ENCODE measurements at places on chromosomes 6 and 20.

DNA sequence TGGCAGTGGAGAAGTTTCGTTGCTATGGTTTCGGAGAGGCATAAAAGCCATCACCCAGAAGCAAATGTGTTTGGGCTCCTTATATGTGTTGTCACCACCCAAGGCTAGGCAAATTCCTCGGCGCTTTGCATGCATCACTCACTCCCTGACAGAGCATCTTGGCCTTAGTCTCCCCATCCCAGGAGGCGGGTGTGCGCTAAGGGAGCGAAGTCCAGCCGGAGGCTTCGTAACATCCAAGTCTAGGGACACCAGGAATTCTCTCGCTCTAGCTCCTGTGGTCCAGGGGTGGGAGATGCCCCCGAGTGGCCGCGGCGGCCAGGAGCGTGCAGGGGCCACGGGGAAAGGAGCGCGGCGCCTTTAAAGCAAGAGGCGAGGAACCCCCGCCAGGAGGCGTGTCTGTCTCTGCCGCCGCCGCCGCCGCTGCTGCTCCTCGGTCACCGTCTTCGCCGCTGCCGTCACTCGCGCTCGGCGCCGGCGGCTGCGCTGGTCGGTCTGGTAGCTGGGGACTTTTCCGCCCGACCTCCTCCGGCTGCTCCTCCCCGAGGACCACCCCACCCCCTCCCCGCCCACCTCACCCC lies at the start of gene GRIK2:
Gene GRIK2 (plus strand): TSS at position 458 of the 578 bp plus-strand sequence.
- DNase-seq, result no peak

- no peak for DNase-seq
Measured at GRCh38 chr6:30687659-30688431, 1.4 kb upstream of the PPP1R18 start.

DNA sequence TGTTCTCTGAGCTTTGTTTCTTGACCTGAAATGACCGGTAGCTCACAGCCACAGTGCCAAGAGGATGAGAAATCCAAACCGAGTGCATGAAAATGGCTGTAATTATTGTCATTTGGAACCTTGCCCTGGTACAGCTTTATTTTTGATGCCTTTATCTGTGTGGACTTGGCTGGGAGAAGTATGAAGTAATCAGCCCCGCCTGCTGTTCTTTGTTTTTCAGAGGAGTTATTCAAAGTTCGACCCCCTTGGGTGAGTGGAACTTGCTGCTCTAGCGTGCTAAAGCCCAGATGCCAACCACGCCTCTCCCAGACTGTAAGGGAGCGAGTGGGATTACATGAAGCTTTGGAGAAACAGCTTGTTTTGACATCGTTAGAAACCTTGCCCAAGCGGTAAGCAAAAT lies 48.3 kb downstream of the ECT2L start:
- DNase-seq, result no peak

DNA sequence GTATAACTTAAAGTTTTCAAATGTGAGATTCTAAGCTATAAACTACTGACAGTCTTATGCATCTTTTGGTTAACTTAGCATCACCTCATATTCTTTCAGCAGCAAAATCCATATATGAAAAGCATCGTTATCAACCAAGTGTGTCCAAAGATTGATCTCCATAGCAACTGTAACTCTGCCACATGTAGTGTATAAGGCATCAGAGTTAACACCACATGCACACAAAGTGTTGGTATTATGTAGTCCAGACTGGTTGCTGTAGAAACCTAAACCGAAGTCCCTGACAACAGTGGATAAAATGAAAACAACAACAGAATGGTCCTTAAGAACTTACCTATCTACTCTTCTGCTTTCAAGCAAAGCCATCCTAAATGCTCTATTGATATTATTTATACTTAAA lies 39.6 kb downstream of the PDSS2 start:
- no peak for DNase-seq

GRCh38 chr6:38279963-38280588 lies 359.7 kb downstream of the BTBD9 start:
- no peak for DNase-seq

GRCh38 chr6:11215773-11216172 lies 16.7 kb downstream of the NEDD9 start:
- DNase-seq, result no peak

DNA sequence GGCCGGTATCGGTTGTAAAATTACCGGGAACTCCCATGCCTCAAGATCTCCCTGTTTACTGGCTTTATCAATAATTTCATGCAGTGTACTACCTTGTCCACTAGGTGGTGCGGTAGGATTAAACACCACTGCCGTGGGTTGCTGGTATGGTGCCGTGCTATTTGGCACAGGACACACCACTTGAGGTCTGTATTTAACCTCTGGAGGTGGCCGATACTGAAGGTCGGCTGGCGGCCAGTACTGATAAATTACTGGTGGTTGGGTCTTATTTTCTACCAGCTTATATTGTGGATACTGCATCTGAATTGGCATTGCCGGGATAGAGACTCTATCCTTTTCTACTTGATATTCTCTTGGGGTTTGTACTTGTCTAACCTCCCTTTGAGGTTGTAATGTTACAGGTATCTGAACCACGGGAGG lies 14.3 kb upstream of the PTCRA start:
- peak; percentile 61 for DNase-seq
